CD4-positive, alpha-beta T cell treated with Interleukin-10 for 1 hour (primary cell): ENCODE measurements at places on chromosomes 1 and 21.

GRCh38 chr1:12179111-12179519, 12.3 kb downstream of the TNFRSF1B start:
- DNase-seq, result peak; percentile 83

- DNase-seq, result no peak
These were observed 75.5 kb downstream of the VCAM1 start for GRCh38 chr1:100794748-100795645.

DNA sequence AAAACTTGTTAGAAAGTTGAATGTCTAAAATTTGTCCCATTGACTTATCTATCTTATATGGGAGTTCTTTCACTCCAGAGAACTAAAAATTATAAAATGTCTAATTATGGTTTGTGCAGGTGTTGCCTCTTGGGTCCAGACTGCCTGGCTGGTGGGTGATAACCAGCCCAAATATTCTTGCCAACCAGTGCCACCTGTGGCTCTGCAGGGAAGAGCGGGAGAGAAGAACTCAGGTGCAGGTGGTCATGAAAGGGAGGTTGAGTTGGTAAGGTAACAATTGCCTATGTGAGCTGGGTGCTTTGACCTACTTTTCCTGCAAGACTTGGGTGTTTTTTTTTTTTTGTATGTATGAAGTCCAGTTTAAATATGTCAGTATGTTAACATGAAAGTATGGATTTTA, 10.2 kb downstream of the RPS6KC1 start:
- no peak for DNase-seq

- DNase-seq, result no peak
These were observed 797 bp downstream of the CC2D1B start for GRCh38 chr1:52365071-52365745.

- DNase-seq, result no peak
These were observed 95.1 kb upstream of the KRTAP19-8 start for GRCh38 chr21:31133243-31133830.

GRCh38 chr1:88763649-88764406, 79.8 kb downstream of the PKN2 start:
- DNase-seq, result no peak

DNA sequence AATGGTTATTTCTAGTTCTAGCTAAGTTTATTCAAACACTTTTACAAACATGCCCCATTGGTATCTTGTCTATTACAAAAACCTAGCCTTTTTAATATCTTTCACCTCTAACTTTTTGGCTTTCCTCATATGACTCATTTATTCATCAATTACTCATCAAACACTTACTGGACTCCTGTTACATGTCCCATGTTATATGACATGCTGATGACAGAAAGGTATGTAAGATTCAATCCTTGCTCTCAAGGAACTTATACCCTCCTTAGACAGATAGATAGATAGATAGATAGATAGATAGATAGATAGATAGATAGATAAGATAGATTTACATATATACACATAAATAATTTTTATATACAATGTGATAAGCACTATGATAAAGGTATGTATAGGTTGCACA, 33.9 kb upstream of the INSL5 start:
- no peak for DNase-seq

GRCh38 chr1:22729400-22729773, 18.7 kb downstream of the EPHB2 start:
- DNase-seq, result no peak

GRCh38 chr1:87348341-87349019, 19.8 kb downstream of the LMO4 start:
- no peak for DNase-seq
